Neural progenitor cell (in vitro differentiated cells): ENCODE measurements at places on chromosomes 3 and 15. TPM values are rescaled to one million over a fixed set of nuclear protein-coding genes. Genes with fewer than 3 reads are reported as not detected.

DNA sequence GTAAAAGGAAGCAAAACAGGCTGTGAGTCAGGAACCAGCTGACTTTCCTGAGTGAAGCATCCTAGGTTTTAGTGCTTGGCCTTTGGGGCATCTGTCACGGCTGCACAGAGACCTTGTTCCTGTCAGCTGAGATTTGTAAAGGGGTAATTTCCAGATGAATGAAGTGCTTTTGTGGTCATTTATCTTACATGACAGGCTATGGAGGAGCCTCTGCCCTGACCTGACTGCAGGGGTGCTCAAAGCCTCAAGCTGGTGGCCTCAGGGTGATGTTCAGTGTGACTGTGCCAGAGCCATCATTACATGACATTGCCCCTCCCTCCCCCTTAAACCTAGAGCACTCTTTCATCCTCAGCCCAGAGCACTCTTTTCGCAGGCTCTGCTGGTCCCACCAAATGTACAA, 132.5 kb downstream of the ARNT2 start:
- DNase-seq, result no peak
- no peak overlapping the region for H3K4me3 ChIP-seq
- H3K4me1 ChIP-seq, result no peaks in the 10 kb centered on the region
- no peaks in the 10 kb centered on the region for H3K27me3 ChIP-seq

DNA sequence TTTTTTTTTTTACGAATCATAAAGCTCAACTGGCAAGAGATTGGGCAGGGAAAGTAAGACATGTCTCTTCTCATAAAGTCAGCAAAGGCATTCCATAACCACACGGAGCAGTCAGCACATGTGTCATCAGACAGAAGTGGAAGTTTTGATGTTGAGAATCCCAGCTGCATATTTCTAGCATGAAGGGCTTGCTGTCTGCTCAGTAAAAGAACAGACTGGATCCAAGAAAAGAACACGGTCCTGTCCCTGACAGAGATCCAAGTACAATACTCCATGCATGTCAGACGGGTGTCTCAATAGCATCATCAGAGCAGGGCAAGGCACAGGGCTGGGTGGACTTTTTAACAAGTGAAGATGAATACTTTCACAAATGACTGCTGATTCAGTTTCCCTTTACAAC, 38.2 kb downstream of the ABI3BP start:
- no peak overlapping the region for H3K27ac ChIP-seq
- H3K27me3 ChIP-seq, result no peaks in the 10 kb centered on the region
- H3K36me3 ChIP-seq, result no peaks in the 10 kb centered on the region
- no peak for DNase-seq

DNA sequence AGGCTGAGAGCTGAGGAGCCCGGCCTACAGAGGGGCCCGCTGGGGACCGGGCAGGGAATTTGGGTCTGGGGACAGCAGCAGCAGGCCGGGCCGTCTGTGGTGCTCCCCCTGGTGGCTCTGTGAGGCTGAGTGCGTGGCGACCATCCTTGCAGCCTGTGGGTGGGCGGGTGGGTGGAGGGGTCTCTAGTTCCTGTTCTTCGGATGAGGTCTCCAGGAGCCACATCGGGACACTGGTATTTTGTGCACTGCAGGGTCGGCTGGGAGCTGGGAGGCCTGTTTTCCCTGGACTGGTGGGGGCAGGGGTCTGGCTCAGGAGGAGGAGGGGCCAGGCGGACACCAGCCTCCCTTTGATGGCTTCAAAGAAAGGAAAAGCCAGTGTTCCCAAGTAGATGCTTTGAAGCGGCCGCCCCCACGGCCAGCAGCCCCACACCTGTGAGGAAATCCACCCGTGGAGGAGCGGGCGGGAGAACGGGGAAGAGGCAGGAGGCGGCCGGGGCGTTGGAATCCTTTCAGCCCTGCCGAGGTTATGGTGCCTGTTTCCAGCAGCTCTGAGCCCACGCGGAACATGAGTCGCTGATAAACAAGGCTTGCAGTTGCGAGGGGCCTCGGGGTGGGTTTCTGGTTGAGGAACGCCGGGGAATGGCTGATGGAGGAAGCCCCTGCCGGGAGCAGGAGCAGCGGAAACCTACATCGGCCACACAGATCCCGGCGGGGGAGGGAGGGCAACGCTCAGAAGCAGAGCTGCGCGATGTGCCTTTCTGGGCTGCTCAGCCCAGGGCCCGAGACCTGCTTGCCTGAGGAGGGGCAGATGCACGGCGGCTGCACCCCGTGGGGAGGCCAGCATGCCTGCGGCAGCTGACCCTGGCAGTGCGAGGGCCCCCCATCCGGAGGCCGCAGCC, 154.3 kb downstream of the NSMCE3 start:
- no peaks in the 10 kb centered on the region for H3K36me3 ChIP-seq

- no peak overlapping the region for H3K4me3 ChIP-seq
- no peak for DNase-seq
- H3K27me3 ChIP-seq, result no peaks in the 10 kb centered on the region
- H3K36me3 ChIP-seq, result no peaks in the 10 kb centered on the region
Measured at GRCh38 chr3:152549263-152549662, 280.5 kb downstream of the MBNL1 start.

DNA sequence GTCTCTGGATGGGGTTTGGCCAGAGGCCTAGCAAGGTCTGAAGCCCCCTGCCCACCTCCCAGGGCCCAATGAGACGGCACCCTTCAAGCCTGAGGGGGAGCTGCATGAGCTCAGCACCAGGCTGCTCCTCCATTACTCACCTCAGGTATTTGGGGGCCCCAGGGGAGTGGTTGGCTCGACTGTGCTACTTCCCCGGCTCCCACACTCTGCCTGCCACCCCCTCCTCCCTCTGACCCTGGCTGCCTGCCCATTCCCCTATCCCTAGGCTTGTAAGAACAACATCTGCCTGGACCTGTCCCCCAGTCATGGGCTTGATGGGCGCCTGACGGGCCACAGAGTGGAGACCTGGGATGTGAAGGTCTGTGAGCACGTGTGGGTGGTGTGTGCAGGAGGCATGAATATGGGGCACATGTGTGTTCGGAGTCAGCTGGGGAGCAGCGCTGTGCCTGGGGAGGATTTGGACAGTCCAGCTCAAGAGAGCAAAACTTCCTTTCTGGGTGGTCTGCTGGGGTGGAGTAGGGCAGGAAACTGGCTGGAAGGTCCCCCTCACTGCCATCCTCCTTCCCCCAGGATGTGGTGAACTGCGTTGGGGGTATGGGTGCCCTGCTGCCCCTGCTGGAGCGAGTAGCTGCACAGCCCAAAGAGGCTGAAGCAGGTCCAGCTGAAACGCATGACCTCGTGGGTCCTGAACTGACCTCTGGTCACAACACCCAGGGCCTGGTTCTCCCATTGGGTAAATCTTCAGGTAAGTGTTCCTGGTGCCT, 17.4 kb downstream of the NBEAL2 start:
- H3K36me3 ChIP-seq, result no peaks in the 10 kb centered on the region
- H3K4me3 ChIP-seq, result no peak overlapping the region
- H3K4me1 ChIP-seq, result no peaks in the 10 kb centered on the region
- H3K27ac ChIP-seq, result no peak overlapping the region
- no peak for DNase-seq
- no peaks in the 10 kb centered on the region for H3K27me3 ChIP-seq

DNA sequence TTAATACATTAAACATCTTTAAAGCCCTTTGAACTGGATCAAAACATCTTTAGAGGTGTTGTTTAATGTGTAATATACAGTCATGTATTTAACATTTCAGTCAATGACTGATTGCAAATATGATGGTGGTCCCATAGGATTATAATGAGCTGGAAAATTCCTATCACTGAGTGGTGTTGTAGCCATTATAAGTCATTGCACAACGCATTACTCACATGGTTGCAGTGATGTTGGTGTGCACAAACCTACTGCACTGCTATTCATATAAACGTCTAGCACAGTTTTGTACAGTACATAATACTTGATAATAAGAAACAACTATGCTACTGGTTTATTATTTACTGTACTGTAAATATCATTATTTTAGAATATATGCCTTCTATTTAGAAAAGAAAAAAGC, 75.6 kb downstream of the DTWD1 start:
- no peak overlapping the region for H3K27ac ChIP-seq
- no peak for DNase-seq

DNA sequence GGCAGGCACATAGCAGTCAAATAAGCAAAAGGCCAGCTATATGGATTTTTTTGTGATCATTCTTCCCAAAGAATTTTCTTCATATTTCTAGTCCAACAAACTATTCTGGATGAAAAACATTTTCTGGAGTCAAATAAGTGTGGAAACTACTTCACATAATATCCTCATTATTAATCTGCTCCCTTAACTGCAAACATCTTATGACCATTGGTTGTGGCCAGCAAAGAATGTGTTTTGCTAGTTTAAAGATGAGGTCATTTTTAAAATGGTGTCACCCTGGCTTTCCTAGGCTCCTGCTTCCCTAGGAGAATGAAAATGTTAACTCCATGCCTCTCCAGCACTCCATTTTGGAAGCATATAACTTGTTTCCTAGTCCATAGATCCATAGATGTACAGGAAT, 118.8 kb downstream of the SST start:
- no peaks in the 10 kb centered on the region for H3K36me3 ChIP-seq
- no peak overlapping the region for H3K27ac ChIP-seq
- H3K4me3 ChIP-seq, result no peak overlapping the region
- DNase-seq, result no peak

DNA sequence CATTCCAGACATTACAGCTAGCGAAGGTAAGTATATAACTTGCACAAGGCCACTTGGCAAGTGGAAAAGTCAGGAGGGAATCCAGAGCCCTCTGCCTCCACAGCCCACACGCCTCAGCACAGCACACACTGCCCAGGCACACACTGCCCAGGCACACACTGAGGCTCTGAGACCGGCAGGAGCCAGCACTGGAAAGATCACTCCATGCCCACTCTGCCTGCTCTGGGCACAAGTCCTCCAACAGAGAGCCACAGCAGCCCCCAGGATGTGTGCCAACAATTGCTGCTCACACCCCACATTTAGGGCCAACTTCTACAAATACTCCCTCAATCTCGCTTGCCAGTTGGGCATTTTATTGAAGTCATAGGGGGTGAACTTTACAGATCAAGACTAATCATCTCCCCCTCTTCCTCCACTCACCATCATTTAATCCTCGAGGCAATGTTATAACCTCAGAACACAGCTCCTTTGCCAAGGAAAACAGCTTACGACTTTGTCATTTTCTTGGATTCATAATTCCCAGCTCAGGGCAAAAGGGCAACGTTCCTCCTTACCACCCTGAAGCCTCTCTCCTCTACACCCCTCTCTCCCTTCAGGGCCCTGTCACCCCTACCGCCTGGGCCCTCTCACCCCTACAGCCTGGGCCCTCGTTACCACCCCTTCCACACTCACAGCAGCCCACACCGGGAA, 53.0 kb upstream of the TPM1 start:
- H3K4me3 ChIP-seq, result no peak overlapping the region
- H3K36me3 ChIP-seq, result no peaks in the 10 kb centered on the region
- H3K4me1 ChIP-seq, result peaks cover 30% of the 10 kb centered on the region

CSNK1G1 gene
- total RNA-seq, result 20.5 and 23.0 TPM in 2 replicates

DNA sequence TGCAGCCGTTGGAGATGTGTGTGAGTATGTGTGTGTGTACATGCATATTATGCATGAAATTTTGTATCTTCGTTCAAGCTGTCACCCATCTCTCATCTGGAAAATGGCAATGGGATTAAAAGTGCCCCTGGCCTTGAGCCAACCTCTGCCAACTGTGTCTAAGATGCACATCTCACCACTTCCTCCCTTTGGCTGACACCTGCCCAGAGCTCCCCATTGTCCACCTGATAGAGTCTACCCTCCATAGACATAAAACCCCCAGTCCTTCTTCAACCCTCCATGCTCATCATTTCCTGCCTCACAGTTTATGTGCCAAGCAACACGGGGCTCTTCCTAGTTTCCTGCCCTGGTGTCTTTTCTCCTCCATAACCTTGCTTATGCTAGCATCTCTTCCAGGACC, 187.5 kb upstream of the HES1 start:
- DNase-seq, result no peak
- no peak overlapping the region for H3K27ac ChIP-seq
- peaks cover under 1% of the 10 kb centered on the region for H3K36me3 ChIP-seq
- peaks cover 31% of the 10 kb centered on the region for H3K4me1 ChIP-seq
- no peaks in the 10 kb centered on the region for H3K27me3 ChIP-seq

DNA sequence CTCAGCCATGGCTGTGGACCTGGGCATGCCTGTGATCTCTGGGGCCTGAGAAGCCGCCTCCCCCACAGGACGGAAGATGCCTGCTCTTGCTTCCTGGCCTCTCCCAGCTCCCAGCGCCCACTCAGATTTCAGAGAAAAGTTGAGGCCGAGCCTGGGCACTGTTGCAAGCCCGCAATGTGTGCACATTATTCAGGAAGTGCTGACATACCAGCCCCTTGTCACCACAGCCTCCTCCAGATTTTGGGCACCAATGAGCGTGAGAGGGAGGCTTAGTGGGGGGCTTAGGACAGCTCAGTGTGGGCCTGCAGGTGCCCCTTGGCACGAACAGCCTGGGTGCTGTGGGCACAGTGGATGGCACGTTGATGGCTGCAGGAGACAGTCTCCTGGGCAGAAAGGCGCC, 1400.9 kb upstream of the ALCAM start:
- no peaks in the 10 kb centered on the region for H3K27me3 ChIP-seq
- H3K4me1 ChIP-seq, result peaks cover 10% of the 10 kb centered on the region
- no peak overlapping the region for H3K27ac ChIP-seq
- H3K36me3 ChIP-seq, result no peaks in the 10 kb centered on the region
- no peak for DNase-seq
- H3K4me3 ChIP-seq, result no peak overlapping the region

DNA sequence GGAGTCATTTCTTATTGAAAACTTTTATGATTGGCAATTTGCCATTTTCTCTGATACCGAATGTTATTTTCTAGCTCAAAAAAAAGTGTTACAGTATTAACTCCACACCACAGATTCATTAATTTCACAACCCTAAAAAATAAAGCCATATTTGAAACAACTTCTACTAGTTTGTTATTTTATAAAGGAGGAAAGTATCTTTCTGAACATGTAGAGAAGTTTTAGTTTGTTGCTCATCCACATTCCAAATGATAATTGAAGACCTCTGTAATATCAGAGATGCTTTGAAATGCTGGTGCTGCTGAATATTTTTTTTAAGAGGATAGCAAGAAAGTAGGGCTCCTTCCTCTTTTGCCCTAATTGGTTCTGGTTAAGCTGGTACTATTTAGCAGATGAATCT, 1.9 kb downstream of the VGLL3 start:
- no peak overlapping the region for H3K27ac ChIP-seq
- H3K4me1 ChIP-seq, result peaks cover 8% of the 10 kb centered on the region
- peaks cover 19% of the 10 kb centered on the region for H3K27me3 ChIP-seq
- H3K36me3 ChIP-seq, result no peaks in the 10 kb centered on the region
- H3K4me3 ChIP-seq, result no peak overlapping the region

GRCh38 chr3:157111518-157111917, 48.4 kb downstream of the CCNL1 start:
- H3K4me3 ChIP-seq, result no peak overlapping the region
- DNase-seq, result no peak
- H3K36me3 ChIP-seq, result no peaks in the 10 kb centered on the region
- H3K27me3 ChIP-seq, result peaks cover 13% of the 10 kb centered on the region
- H3K27ac ChIP-seq, result no peak overlapping the region
- H3K4me1 ChIP-seq, result peaks cover 37% of the 10 kb centered on the region
